Stimulated activated CD8-positive, alpha-beta memory T cell treated with anti-CD3 and anti-CD28 coated beads, Interleukin-4, amount 100 ng/mL, for 1 hour (primary cell): ENCODE measurements at places on chromosomes 13 and 19.

- no peak for DNase-seq
These were observed 16.2 kb downstream of the TMTC4 start for GRCh38 chr13:100658363-100658762.

GRCh38 chr19:30330266-30330665, 41.9 kb upstream of the ZNF536 start:
- no peak for DNase-seq

GRCh38 chr13:25778365-25778764, 273.5 kb downstream of the SHISA2 start:
- no peak for DNase-seq

DNA sequence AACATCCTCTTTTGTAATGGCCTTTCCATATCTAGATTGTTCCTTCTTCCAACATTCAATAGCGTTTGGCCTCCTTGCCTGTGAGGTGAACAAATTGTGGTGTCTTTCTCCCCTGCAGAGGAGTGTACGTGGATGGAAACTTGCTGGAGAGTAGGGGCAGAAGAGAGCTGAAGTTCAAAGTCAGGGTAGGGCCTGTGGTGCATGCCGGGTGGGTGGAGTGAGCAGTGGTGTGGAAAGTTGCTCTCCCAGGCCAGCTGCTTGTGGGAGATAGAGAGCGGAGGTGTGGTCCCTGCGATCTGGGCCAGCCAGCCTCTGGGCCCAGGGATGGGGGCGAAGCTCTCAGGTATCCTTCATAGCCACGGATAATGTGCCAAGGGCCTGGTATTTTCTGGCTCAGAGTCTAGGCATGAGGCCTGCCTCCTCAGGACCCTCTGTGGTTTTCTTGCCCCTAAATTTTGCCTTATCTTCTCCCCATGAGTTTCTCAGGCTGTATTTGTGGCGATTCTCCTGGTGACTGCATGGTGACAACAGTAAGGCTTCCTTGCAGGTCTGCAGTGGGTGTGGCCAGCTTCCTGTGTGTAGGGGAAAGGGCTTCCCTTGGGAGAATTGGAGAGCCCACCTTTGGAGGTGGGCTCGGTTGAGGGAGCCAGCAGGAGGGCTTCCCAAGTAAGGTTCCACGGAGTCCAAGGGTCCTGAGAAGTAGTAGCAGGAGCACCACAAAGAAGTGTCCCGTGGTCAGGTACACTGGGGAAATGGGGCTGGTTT, 6.7 kb downstream of the RGCC start:
- no peak for DNase-seq

GRCh38 chr19:7869910-7870511, 4.2 kb downstream of the PRR36 start:
- DNase-seq: no peak

DNA sequence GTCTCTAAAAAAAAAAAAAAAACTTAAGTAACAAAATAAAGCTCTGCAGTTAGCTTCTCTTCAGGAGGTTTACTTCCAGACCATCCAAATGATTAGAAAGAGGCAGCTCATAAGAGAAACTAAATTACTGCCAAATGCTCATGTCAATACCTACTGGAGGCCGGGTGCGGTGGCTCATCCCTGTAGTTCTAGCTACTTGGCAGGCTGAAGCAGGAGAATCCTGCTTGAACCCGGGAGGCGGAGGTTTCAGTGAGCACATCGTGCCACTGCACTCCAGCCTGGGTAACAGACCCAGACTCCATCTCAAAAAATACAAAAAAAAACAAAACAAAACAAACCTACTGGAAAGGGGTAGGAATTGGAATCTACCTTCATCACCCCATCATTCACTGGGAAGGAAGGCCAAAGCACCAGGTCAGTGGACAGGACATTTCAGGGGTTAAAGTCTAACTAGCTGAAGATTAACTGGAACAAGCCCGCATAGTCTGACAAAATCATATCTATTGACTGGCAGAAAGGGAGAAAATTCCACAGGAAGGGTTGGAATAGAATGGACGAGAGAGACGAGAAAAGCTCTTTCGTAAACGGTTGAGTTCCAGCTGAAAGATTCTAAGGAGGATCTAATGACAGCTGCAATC, 1.3 kb downstream of the ZFP14 start:
- no peak for DNase-seq

GRCh38 chr13:77519808-77520207, 15.7 kb upstream of the SCEL start:
- DNase-seq: no peak

DNA sequence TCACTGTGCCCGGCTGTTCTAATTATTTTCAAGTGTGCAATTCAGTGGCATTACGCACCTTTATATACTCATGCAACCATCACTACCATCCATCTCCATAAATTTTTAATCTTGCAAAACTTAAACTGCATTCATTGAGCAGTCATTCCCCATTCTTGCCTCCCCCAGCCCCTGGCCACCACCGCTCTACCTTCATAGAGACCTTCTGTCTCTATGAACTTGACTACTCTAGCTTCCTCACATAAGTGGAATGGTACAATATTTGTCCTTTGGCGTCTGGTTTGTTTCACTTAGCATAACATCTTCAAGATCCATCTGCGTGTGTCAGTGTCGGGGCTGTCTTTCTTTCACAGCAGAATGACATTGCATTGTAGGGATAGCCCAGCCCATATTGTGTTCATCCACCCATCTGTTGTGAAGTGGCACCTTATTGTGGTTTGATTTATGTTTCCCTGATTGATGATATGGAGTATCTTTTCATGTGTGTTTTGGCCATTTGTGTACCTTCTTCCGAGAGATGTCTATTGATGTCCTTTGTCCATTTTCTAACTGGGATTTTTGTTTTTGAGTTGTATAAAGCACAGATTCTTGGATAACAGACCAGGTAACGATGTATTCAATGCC, 64.8 kb upstream of the FLT1 start:
- DNase-seq: no peak

DNA sequence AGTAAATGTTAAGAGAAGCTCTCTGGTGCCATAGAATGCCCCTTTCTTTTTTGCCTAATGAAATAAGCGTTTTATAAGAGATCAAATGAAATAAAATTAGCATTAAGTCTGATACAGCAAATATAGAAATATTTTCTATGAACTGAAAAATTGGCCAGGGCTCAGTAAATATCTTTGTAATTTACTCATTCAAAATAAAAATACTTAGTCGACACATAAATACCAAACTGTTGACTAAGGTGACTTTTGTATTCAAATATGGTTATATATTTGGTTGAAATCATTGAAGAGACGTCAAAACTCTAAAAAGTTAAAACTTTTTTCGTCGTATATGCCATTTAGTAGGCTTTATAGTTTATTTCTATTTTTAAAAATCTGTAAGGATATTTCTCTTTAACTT, 25.6 kb downstream of the IPO5 start:
- no peak for DNase-seq

GRCh38 chr13:42760951-42761350, 20.4 kb upstream of the FAM216B start:
- no peak for DNase-seq
